Activated CD4-positive, alpha-beta T cell treated with anti-CD3 and anti-CD28 coated beads for 1 hour (primary cell): ENCODE measurements at places on chromosomes 13 and 19.

DNA sequence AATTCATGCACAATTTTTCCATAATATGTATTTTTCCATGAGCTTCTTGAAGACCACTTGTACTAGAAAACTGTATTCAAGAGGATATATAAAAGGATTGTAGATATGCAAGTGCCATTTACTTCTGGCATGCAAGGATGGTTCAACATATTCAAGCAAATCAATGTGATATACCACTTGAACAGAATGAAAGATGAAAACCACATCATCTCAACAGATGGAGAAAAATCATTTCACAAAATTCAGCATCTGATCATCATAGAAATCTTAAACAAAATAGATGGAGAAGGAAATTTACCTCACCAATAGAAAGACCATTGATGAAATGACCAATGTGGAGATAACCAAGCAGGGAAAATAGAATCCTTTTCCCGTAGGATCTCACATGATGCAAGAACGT is 5.1 kb upstream of the ZNF816 start:
- DNase-seq = no peak

- DNase-seq = no peak
These were observed 166.0 kb downstream of the LMO7 start for GRCh38 chr13:75802161-75802560.

DNA sequence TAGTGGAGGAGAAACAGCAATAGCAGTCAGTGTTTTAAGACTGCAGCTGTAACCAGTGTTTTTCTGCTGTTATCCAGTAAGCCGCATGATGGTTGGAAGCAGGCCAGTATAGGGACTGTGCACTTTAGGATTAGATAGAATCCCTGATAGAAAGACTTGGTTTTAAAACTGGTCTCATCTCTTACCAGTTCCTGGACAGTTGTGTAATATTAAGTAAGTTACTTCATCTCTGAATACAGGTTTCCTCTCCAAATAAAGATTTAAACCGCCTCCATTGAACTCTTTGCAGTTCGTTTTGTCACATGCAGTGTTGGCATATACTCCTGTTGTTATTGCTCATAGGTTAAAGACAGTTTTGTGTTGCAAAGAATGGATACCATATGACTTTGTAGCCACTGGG is 25.6 kb downstream of the URI1 start:
- no peak for DNase-seq

- no peak for DNase-seq
These were observed 28.2 kb downstream of the ACTN4 start for GRCh38 chr19:38675611-38676010.

DNA sequence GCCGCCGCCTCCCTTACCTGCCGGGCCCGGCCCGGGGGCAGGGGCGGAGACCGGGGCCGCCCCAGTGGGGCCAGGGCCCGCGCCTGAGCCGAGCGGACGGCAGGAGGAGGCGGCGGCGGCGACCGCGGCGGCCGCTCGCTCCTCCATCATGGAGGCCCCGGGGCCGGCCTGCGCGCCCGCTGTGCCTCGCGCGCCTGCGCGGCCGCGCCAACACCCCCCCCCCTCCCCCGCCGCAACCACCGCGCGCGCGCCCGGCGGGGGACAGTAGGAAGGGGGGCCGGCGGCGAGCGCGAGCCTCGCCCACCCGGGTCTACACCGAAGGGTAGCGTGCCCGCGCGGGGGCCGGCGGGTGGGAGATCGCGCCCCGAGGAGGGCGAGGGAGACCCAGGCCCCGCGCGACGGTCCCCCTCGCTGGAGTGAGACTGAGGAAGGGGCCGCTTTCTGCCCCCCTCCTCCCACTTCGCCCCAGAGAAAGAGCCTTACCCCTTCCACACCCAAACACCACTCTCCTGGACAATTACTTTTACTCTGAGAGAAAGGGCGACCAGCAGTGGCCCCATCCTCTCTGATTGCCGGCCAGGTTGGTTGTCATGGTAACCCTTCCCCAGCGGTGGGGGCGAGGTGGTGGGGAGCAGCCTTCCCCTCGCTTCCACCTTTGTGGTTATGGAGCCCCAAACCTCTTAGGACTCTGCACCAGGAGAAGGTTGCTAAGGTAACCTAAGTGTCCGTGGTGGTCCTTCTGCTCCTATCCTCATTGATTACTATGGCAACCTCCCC is at the start of gene STRN4:
TSS of gene STRN4 (minus strand) at position 170 of the 777 bp plus-strand sequence. CDS start at position 150, 20 bp downstream.
- DNase-seq = peak; percentile 39

DNA sequence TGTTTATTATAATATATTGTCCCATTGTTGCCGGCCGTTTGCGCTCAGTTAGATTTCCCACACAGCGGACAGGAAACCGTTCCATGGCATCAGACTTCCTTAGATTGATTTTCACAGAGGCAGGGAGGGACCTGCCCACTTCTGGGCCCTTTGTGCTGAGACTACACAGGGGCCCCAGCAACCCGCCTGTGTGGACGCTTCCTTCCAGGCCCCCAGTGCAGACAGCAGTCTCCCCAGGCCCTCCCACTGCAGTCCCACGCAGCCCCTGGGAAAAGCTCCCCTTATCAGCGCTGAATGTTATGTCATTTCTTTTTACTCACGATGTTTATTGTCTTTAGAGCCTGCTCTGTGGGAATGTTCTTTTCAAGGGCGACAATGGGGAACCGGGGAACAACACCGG is 351.7 kb upstream of the ARGLU1 start:
- no peak for DNase-seq

DNA sequence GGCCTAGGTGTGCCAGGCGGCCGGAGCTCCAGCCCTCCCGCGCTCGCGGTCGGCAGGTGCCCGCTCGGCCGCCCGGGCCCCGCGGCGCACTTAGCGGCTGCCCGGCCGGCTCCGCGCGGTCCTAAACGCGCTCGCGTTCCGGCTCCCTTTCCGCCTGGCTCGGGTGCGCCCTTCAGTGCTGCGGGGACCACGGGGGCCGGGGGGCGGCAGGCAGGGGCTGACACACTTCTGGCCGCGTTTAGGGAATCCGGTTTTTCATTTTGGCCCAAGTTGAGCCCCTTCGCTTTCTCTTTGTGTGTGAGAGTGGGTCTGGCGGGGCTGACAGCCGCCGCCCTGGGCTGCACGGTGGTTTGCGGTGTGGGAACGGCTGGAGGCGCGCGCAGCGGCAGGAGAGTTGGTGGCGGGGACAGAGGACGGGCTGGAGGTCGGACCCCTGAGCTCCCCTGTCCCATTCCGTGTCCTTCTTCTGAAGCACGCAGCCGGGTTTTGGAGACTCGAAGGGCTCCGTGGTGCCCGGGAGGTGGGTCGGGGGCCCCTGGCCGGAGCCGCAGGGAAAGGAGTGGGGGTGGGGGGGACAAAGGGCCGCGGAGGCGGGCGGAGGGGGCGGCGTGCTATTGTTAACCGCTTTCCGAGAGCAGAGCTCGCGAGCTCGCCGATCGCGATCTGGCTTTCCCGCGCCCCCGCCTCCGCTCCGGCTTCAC is 3.1 kb downstream of the FGF9 start:
- no peak for DNase-seq

DNA sequence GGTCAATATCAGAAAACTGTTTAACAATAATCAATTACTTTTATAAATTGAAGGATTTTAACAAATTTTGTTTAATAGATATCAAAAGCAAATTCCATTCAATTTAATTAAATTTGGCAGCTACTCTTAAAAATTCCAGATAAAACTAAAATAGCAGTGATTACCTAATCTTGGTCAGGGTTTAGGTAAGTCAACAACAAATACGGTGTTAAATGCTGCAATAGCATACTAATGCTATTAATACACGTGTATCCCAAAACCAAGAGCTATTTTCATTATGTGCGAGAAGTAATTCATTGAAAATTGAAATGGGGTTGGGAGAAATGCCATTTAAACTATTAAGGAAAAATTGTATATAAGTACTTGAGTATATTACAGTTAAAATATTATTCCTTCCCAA is 105.6 kb downstream of the DHRS12 start:
- DNase-seq = no peak

- DNase-seq = no peak
These were observed 175.1 kb downstream of the ZNF536 start for GRCh38 chr19:30547246-30547645.

DNA sequence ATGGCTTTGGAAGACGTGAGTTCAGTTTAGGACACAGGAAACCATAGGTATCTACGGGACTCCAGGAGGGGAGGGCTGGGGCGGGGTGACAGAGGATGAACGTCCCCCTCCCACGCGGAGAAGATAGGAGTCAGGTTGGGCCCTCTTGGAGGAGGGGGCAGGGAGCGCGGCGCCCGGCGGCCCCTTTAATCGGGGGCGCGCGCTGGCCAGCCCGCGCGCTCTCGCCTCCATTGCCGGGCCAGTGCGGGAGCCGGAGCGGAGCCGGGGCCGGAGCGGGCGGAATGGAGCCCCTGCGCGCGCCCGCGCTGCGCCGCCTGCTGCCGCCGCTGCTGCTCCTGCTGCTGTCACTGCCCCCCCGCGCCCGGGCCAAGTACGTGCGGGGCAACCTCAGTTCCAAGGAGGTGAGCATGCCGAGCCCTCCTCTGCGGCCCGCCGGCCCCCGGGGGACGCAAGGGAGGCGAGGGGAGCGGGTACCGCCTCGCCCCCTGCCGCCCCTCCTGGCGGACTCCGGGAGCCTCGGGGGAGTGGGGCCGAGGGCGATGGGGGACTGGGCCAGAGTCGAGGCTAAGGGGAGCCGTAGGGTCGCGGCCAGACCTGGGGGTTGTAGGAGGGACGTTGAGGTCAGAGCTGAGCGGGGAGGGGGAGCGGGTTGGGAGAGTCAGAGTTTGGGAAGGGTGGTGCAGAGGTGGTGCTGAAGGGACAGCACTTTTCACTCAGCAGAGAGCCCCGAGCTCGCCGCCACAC is at the start of gene TMEM145:
TSS of gene TMEM145 (plus strand) at position 214 of the 744 bp plus-strand sequence. CDS start at position 282, 68 bp downstream.
- no peak for DNase-seq

DNA sequence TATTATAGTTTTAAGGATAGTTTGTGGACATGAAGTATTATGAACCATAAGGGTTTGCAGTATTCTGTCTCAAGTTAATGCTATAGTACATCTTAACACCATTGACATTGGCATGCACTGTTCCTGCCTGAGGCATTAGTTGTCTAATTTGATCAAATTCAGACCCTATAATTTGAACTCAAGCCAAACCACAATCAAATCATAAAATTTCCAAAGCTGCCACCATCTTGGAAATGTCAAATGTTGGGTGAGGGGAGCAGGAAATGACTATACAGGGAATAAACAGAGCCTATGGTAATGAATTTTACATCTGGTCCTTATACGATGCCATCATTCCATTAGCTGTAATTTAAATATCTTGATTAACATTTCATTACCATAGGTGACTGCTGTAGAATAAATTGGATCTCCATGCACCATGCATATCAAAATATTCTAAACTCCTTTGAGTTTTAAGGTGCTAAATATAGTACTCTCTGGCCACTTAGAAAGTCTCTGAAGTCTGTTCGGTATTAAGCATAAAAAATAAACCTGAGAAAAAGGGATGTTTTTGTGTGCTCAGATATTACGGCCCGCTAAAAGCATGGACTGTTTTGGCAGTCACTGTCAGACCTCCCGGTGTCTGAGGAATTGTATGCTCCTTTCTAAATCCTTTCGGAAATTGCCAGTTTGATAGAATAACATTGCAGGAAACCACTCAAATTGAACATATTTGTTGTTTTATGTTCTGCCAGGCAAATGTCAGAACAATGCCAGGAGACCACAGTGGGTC is 257.7 kb downstream of the SPRY2 start:
- DNase-seq = no peak

DNA sequence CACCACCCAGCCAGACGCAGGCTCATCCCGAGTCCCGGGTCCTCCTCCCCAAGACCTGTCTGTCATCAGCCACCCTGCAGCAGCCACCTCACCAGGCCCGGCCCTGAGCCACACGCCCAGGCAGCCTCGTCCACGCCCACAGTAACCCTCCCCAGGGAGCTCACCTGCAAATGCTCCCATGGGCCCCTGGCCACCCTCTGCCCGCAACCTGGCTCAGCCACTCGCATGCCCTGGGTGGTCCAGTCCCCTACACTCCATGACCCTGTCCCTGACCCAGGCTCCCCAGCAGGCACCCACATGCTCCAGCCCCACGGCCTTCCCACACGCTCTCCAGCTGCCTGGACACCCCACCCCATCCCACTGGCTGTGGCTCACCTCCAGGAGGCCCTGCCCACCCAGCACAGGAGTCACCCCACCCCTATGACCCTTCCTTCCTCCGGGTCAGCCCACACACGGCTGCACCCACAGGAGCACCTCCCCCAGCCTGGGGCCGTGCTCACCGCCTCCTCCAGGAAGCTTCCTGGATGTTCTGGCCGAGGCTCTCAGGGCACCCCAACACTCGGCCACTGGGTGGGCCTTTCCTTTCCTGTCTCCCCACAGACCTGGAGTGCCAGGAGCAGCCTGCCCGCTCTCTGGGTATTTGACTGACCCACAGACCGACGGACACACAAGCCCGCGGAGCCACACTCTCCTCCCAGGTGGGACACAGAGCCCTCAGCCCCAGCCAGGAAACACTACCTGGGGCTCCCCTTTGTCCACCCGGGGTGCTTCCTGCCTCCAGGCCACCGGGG is 3.6 kb downstream of the TMEM259 start:
- DNase-seq = no peak

GRCh38 chr13:80000684-80001509 is 340.0 kb downstream of the SPRY2 start:
- DNase-seq = no peak

DNA sequence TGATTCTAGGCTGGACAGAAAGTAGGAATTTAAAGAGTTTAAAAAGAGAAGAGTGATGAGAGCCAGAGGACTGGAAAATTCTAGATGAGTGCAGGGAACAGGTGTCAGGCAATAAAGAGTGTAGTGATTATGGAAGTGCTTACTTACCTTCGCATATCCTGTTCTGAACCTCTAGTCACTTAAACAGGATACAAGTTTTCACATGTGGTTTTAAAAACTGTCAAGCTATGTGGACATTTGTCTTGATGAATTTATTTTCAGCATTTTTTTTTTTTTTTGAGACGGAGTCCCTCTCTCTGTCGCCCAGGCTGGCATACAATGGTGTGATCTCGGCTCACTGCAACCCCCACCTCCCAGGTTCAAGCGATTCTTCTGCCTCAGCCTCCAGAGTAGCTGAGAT is 34.3 kb upstream of the IL17D start:
- no peak for DNase-seq

GRCh38 chr19:8608941-8609278 is 1.6 kb downstream of the ADAMTS10 start:
- no peak for DNase-seq

GRCh38 chr19:4390017-4390566 is 10.3 kb downstream of the SH3GL1 start:
- no peak for DNase-seq

DNA sequence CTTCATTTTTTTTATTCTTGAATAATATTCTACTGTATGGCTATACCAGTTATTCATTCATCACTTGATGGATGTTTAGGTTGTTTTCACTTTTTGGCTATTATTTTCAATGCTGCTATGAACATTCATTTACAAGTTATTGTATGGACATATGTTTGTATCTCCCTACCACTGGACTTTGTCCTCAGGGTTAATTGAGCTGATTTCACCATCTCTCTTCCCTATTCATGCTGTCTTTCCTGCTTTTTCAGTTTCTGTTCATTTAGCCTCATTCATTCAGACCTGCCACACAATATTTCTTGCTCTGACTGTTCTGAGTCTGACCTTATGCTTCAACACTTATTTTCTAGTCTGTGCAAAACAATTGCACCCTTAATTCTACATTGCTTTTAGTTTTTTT is 12.3 kb upstream of the C1QTNF9B start:
- no peak for DNase-seq
